PC-9 (cell line): ENCODE measurements at places on chromosomes 6 and 20. TPM values are rescaled to one million over a fixed set of nuclear protein-coding genes. Genes with fewer than 3 reads are reported as not detected.

The WFDC5 gene
- not detected in 2 replicates for total RNA-seq

DNA sequence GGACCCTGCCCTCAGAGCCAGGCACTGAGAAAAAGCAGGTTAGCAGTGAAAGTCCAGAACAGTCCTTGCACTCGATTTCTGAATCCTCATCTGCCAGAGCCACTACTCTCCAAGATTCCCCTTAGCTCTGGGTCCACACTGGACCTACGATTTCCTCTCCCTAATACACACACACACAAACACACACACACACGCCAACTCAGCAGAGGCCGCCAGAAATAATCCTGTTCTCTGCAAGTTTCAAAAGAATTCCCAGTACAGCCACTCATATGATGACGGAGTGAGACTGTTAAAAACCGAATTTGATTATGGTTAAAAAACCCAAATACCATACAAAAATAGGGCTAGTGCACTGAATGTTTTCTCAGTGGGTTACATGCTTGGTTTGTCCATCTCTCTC, 90.8 kb downstream of the GMPR start:
- no peaks in the 10 kb centered on the region for H3K27me3 ChIP-seq
- H3K4me3 ChIP-seq = no peak overlapping the region
- peaks cover 29% of the 10 kb centered on the region for H3K4me1 ChIP-seq
- H3K36me3 ChIP-seq = no peaks in the 10 kb centered on the region
- H3K27ac ChIP-seq = no peak overlapping the region
- DNase-seq = no peak

- H3K27me3 ChIP-seq = peaks cover 91% of the 10 kb centered on the region
- H3K4me1 ChIP-seq = no peaks in the 10 kb centered on the region
- H3K4me3 ChIP-seq = no peak overlapping the region
- DNase-seq = no peak
- no peak overlapping the region for H3K27ac ChIP-seq
Observed at GRCh38 chr20:625360-625932, 15.3 kb upstream of the TCF15 start.

- DNase-seq = no peak
- H3K4me3 ChIP-seq = no peak overlapping the region
- H3K4me1 ChIP-seq = no peaks in the 10 kb centered on the region
- no peaks in the 10 kb centered on the region for H3K36me3 ChIP-seq
- no peak overlapping the region for H3K27ac ChIP-seq
- no peaks in the 10 kb centered on the region for H3K27me3 ChIP-seq
Observed at GRCh38 chr6:5499644-5500306, 238.5 kb downstream of the FARS2 start.

DNA sequence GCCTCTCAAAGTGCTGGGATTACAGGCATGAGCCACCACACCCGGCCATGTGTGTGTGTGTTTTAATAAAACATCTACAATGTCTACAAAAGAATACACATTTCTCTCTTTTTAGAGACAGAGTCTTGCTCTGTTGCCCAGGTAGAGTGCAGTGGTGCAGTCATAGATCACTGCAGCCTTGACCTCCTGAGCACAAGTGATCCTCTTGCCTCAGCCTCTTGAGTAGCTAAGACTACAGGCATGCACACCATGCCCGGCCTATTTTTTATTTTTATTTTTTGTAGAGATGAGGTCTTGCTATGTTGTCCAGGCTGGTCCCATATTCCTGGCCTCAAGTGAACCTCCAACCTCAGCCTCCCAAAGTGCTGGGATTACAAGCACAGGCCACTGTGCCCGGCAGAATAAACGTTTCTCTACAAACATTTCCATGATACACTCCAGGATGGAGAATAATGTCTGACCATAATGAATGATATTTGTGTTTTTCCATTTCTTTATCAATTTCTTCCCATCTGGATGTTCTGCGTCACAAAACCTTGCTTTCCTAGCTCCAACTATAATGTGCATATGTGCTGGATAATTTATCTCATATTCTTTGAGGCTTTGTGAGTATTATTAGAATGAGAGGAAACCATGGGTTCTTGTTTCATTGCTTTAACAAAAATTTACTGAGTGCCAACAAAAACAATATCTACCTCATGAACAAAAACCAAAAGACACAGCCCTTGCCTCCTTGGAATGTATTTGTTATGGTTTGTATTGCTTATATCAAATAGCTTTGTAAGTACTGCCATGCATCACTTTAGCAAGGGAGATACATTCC, 28.6 kb upstream of the CCN2 start:
- no peak overlapping the region for H3K27ac ChIP-seq
- H3K36me3 ChIP-seq = no peaks in the 10 kb centered on the region
- no peaks in the 10 kb centered on the region for H3K27me3 ChIP-seq
- H3K4me3 ChIP-seq = no peak overlapping the region

The SLC44A4 gene
- total RNA-seq = 44.4 and 44.9 TPM in 2 replicates

The NEU1 gene
- total RNA-seq = 23.1 and 23.4 TPM in 2 replicates

DNA sequence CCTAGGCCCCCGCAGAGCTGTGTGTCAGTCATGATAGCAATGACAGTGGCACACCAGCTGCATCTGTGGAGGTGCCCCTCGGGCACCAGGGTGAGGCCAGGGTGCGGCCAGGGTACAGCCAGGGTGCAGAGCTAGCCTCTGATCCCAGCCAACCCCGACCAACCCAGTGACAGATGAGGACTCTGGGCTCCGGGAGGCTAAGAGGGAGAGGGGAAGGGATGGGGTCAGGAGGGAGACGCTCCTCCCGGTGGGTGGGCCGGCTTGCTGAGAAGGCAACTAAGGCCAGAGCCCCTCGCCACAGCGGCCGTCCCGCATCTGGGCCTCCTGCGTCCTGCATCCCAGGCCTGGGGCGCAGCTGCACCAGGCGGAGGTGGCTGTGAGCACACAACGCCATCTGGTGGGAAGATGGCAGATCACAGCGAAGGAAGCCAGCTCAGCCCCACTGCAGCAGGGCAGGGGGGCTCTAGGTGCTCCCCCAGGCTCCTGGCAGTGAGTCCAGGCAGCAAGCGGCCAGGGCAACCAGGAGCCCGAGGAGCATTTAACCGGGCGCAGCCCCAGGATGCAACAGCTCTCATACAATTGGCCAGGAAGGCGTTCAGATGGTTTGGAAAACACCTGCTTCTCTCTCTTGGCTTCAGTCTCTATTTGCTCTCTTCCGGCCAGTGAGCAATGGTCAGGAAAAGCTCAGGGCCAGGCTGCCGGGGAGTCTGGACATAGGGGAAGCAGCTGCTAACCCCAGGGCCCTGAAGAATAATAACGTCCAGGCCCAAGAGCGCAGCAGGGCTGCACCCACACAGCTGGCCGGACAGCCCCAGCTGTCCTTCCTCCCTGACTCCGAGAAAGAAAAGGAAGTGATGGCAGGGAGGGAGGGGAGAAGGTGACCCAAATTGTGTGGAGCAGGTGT, 169.4 kb downstream of the TAF4 start:
- peak; percentile 54 for DNase-seq
- no peak overlapping the region for H3K27ac ChIP-seq
- no peaks in the 10 kb centered on the region for H3K36me3 ChIP-seq
- peaks cover 94% of the 10 kb centered on the region for H3K27me3 ChIP-seq
- H3K4me1 ChIP-seq = no peaks in the 10 kb centered on the region
- no peak overlapping the region for H3K4me3 ChIP-seq

The HLA-DOB gene
- 3.4 and 4.3 TPM in 2 replicates for total RNA-seq

- no peaks in the 10 kb centered on the region for H3K4me1 ChIP-seq
- H3K27ac ChIP-seq = no peak overlapping the region
- no peak for DNase-seq
- no peak overlapping the region for H3K4me3 ChIP-seq
- H3K36me3 ChIP-seq = no peaks in the 10 kb centered on the region
- no peaks in the 10 kb centered on the region for H3K27me3 ChIP-seq
Observed at GRCh38 chr6:146526192-146526591, 17.4 kb upstream of the RAB32 start.

DNA sequence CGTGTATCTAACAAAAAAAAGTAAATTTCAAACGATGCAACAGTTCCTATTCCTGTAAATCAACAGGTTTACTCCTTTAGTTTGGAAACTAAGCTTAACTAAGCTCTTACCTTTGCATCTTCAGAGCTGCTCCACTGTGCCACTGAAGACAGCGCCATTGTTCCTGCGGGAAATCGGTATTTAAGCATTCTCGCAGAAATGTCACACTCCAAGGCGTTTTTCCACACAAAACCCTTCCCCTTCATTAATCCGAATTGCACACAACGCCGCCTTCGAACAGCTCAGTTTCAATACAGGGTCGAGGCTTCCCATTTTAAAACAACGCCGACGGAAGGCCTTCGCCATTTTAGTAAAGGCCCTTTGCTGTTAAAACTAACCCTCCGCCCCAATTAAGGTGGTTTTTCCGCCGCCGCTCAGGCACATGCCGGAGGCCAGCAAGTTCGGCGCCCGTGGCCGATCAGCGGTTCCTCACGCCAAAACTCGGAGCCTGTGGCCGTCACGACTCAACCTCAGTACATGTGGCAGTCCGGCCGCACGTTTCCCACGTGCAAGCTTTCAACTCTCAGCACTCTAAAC, 35.4 kb upstream of the SYNCRIP start:
- H3K27ac ChIP-seq = peak overlapping the region; percentile 65
- peaks cover 17% of the 10 kb centered on the region for H3K4me1 ChIP-seq
- no peaks in the 10 kb centered on the region for H3K27me3 ChIP-seq
- H3K4me3 ChIP-seq = peak overlapping the region; percentile 95
- peaks cover 33% of the 10 kb centered on the region for H3K36me3 ChIP-seq

GRCh38 chr6:74605922-74606581, 599.8 kb downstream of the COL12A1 start:
- no peak overlapping the region for H3K4me3 ChIP-seq
- DNase-seq = no peak
- peaks cover 19% of the 10 kb centered on the region for H3K4me1 ChIP-seq
- no peaks in the 10 kb centered on the region for H3K27me3 ChIP-seq
- H3K27ac ChIP-seq = peak overlapping the region; percentile 22; the same call in 1 of the 2 replicates

DNA sequence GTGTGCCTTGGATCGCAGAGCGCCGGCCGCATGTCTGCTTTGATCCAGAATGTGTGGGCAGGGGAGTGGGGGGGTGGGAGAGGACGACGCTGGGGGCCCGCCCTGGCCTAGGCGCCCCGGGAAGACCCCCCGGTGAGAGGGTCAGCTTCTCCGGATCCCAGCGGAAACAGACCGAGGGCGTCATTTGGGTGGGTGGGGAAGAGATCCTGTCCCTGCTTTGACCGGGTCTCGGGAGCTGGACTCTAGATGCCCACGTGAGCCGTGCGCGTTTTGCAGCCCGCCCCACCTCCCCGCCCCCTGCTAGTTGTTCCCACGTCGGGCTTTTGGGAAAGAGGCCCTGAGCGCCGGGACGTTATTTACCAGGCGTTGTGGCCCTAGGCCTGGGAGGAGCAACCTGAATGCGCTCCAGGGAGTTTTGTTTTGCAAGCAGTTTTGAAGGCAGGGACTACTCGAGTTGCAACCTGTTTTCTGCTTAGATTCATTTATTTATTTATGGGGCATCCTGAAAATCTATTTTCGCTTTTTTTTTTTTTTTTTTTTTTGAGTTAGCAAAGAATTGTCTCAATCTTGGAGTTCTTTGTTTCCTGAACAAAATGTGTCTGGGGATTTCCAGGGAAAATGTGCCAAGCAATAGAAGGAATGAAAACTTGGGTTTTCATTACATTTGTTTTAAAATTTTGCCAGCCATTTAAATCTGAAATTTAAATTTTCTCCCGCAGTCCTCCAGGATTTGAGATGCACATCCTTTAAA, 1.6 kb downstream of the DSP start:
- H3K27ac ChIP-seq = peak overlapping the region; percentile 79
- no peaks in the 10 kb centered on the region for H3K27me3 ChIP-seq
- peak overlapping the region; percentile 81 for H3K4me3 ChIP-seq
- peak; percentile 69 for DNase-seq
- H3K36me3 ChIP-seq = no peaks in the 10 kb centered on the region

DNA sequence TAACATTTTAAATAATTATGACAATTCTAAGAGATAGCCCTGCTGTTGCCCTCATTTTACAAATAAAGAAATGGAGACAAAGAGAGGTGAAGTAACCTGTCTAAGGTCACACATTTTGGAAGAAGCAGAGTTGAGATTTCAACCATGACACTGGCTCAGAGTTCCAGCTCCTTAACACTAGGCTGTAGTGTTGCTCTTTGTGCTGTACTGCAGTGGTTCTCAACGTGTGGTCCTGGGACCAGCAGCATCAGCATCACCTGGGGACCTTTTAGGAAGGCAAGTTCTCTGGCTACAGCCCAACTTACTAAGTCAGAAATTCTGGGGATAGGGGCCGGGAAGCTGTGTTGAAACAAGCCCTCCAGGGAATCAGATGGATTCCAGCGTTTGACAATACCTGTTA, 62.4 kb upstream of the FERMT1 start:
- H3K4me3 ChIP-seq = no peak overlapping the region
- H3K4me1 ChIP-seq = no peaks in the 10 kb centered on the region
- no peak for DNase-seq
- H3K27ac ChIP-seq = no peak overlapping the region
- H3K27me3 ChIP-seq = peaks cover 37% of the 10 kb centered on the region

DNA sequence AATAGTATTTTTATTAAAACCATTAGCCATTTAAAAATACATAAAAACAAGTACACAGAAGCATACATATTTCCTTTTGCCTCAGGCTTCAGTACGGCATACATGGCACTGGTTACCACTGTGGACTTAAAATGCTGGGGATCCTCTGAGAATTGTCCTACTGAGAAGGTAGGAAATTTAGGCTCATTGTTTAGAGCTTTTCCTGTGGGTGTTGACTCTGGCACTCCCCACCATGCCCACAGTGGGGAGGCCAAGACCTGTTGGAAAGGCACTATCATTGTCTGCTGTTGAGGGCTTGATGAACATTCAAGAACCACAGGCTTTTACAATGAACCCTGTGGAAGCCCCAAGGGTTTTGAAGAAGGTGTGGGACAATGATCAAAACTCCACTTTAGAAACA, 473.4 kb downstream of the BTBD3 start:
- no peaks in the 10 kb centered on the region for H3K27me3 ChIP-seq
- DNase-seq = no peak
- H3K27ac ChIP-seq = no peak overlapping the region
- no peaks in the 10 kb centered on the region for H3K36me3 ChIP-seq

- DNase-seq = no peak
- H3K27me3 ChIP-seq = no peaks in the 10 kb centered on the region
- peak overlapping the region; percentile 63; the same call in 1 of the 2 replicates for H3K27ac ChIP-seq
Observed at GRCh38 chr6:155254139-155254538, 9.7 kb upstream of the CLDN20 start.

The CTAGE9 gene
- not detected in 2 replicates for total RNA-seq

DNA sequence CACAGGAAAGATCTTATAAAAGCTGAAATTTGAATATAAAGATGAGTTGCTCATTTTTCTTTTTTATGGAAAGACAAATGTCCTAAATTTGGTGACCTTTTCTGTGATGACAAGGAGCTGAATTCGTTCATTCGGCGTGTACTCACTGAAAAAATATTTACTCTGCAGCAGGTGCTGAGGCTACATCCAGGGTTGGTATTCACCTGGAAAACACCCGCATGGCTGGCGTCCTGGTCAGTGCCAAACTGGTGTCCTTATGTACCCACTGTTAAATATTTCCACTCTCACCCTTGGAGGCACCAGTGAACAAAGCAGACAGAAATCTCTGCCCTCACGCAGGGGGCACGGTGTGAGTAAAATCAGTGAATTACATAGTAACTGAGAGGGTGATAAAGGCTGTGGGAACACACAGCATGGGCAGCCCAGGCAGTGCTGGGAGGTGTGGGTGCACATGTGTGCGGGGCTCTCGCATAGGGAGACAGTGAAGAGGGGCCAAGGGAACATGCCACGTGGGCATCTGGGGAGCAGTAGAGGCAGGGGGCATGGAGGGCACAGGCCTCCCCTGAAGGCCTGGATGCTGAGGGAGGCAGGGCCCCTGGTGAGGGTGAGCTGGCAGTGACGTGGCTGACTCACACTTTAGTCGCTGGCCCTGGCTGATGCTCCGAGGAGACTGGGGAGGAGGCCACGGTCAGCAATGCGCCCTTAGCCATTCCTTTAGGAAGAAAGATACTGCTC, 89.7 kb downstream of the INSM1 start:
- H3K27me3 ChIP-seq = no peaks in the 10 kb centered on the region
- no peak for DNase-seq
- H3K4me1 ChIP-seq = no peaks in the 10 kb centered on the region
- no peak overlapping the region for H3K27ac ChIP-seq
- H3K36me3 ChIP-seq = no peaks in the 10 kb centered on the region

The TREM1 gene
- total RNA-seq = not detected in 2 replicates
